GM23338 (cell line): ENCODE measurements at places on chromosomes 11 and 22.
A peak's percentile ranks its signal among the peaks of the same experiment; 100 is the strongest.

- DNase-seq, result no peak
These were observed 74.1 kb downstream of the PHF21B start for GRCh38 chr22:44935724-44936123.

DNA sequence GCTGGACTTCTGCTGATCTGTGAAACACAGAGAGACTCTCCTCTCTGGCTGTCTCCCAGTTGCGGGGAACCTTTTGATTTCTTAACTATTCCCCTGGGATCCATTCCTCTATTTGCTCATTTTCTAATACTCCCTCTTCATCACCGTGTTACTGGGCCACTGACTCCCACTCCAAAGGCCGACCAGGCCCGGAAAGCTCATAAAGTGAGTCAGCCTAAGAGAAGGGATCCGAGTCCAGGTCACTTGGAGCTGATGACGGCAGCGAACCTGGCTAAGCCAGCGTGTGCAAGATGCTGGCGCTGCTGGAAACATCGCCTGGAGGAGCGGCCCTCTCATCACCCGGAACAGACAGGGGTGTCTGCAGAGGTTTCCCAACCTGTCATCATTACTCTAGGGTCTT, 112.8 kb downstream of the FBXO7 start:
- DNase-seq, result no peak

- DNase-seq, result no peak
These were observed 8.3 kb upstream of the IGSF9B start for GRCh38 chr11:133965031-133965601.

DNA sequence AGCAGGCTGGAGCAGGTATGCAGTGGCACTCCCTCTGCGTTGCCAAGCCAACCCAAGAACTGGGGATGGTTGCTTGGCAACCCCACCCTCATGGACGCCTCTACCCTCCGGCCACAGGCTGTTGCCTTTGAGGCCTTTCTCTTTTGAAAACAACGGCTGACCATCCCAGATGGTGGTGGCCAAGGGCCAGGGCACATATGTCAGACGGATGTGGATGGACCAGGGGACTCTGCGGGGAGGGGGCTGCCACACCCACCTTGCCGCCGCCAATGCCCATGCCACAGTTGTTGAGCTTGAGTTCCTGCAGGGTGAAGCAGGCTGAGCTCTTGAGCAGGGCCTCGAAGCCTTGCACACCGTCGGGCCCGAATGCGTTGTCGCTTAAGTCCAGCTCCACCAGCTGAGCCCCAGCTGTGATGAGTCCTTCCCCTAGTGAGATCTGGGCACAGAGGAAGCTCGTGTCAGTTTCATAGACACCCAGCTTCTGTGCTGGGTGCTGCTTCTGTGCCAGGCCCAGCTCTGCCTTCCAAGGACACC, 21.5 kb downstream of the RANGAP1 start:
- no peak for DNase-seq

- DNase-seq, result no peak
These were observed 41.1 kb downstream of the OTOG start for GRCh38 chr11:17588166-17588565.

GRCh38 chr11:77471558-77472193, 2.2 kb downstream of the PAK1 start:
- DNase-seq, result peak; percentile 63

GRCh38 chr11:118206391-118207031, 18.3 kb downstream of the JAML start:
- DNase-seq, result no peak

GRCh38 chr11:64453466-64453865, 94.5 kb downstream of the RPS6KA4 start:
- DNase-seq, result no peak

- no peak for DNase-seq
These were observed 26.5 kb downstream of the SCGB1A1 start for GRCh38 chr11:62445314-62445740.

- no peak for DNase-seq
These were observed 84.7 kb downstream of the ABTB2 start for GRCh38 chr11:34273099-34273498.

DNA sequence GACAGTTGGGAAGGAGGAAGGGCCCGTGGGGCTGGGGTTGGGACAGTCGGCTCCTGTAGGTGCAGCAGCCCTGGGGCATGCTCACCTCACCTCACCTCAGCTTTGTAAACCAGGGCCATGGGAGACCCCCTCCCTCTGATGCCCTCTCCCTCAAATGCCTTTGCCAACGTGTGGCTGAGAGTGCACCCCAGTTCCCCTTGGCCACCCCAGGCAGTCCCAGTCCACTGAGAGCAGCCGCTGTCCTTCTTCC, 4.2 kb upstream of the NEAT1 start:
- DNase-seq, result no peak

DNA sequence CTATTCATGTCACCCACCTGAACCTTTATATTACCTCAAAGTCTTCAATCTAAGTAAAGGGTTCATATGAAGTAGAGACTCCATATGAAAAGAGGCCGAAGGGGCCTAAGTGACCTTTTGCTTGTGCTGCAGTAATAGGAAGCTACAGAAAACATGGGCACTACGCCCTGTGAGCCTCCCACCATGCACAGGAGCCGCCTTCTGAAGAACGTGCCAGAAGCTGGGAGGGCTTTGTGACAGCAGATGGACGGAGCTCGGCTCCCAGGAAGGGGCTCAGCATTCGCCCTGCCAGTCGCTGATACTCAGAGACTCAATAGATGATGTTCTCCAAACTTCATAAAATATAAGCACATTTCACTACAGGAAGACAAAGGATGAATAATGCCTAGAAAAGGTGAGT, 21.2 kb downstream of the DEAF1 start:
- DNase-seq, result no peak

GRCh38 chr11:69671734-69672465, 3.3 kb downstream of the LTO1 start:
- DNase-seq, result no peak

DNA sequence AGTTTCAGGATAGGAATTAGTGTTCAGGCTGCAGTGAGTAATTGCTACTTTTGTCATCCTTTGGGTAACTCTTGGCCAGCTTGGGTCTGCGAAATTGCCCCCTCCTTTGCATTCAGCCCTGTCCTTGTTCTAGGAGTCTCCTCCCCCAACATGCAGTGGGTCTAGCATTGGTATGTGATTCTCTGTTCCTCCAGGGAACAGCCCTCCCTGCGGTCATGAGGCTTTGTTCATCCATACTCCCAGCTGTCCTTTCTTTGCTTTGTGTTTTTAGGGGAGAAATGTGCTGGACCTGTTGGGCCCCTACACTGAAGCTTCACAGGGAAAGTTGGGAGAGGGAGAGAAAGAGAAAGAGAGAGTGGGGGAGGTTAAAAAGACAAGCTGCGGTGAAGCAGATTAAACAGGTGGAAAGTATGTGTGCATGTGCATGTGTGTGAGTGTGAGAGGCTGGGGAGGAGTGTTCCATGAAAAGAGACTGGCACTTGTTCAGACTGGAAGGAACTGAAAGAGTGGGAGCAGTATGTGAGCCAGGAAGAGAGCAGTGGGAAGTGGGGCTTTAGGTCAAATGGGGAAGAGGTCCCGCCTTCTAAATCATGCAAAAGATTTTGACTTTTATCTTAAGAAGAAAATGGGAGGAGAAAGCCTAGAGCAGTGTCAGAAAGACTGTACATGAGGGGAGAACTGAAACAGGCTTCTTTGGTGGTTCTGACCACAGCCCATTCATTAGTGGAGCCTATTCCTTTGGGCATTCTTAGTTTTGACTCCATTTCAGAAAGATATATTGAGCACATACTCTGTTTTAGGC, 17.9 kb upstream of the SESN3 start:
- DNase-seq, result peak; percentile 70

DNA sequence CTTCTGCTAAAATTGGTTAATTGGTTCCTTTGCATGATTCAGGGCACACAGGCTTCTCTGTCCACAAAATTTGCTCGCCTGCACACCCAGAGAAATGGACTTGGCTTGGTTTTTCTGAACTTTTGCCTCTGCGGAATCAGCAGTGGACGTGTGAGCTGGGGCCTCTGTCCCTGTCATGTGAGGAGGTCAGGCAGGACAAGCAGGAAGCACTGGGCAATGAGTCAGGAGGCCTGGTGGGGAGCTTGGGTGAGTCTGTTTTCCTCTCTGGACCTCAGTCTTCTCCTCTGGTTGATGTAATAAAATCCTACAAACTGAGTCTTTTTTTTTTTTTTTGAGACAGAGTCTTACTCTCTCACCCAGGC, 10.4 kb upstream of the CELSR1 start:
- DNase-seq, result no peak

GRCh38 chr11:19220903-19221724, 19.3 kb upstream of the CSRP3 start:
- no peak for DNase-seq

DNA sequence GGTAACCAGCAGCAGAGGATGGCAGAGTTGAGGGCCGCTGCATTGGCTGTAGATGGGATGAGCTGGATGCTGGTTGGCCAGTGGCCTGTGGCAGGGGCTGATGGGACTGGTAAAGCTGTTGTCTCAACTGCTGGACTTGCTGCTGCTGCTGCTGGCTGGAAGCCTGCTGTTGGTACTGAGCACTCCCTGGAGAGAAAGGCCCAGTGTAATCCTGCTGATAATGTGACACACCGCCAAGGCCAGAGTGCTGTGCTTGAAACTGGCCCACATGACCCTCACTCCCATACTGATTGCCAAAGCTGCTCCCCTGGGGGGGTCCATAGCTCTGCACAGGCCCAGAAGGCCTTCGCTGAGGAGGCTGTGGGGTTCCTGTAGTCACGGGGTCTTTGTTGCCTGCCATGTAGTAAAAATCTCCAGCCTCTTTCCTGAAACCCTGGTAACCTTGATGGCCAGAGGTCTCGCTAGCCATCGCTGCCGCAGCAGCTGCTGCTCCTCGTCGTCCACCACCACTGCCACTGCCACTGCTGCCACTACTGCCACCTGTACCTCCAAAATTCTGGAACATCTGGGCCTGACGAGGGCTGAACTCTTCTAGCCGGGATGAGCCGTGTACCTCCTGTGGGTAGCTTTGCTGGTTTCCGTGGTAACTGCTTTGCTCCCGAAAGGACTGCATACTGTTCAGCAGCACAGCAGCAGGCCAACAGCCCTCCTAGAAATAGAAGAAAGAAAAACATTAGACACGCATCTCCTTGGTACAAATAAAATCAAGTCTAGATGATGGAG, 55.6 kb downstream of the TCF20 start:
- no peak for DNase-seq

- no peak for DNase-seq
These were observed 541.2 kb downstream of the BUD13 start for GRCh38 chr11:116231543-116231942.

DNA sequence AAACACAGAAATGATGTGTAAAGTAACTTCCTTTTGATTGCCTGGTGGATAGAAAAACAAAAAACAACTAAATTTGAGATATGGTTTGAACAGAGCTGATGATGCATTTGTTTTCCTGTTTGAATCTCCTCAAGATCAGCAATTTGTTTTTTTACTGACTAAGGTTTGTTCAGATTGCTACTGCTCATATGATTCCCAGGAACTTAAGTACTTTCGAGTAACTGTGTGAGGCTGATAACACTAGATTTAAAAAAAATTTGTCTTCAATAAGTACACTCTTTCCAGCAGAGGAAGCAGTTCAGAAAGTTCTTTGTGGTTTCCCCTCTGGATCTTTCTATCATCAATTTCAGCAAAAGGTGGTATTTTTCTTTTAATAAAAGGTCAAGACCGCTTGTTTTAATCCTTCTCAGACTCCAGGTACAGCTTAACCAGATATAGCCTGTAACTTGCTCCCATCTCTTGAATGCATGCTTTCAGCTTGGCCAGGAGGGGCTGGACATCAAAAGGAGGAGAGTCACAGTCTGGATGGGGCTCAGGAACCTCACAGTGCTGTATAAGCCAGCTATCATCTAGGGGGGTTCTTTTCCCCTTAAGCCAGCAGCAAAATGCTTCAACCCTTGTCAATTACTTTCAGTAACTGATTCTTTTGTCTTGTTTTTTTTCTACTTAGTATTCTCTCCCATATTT, 12.3 kb upstream of the MS4A6E start:
- peak; percentile 19 for DNase-seq

DNA sequence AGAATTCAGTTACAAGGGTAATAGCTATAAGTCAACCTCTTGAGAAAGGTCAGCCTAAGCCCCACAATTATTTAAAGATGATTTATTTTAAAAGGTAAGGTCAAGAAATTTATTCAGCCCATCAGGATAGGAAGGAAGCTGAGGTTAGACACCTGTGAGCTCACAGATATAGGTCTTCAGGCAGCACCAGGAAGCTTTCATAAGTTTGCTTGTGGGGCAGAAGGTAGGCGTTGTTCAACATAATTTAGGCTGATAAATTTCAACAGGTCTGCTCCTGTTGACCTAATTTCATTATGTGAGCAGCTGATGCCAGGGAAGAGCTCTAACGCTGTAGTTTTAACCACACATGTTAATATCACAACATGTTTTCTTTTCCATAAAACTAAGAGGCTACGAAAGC, 118.1 kb upstream of the APOA1 start:
- DNase-seq, result no peak

- DNase-seq, result peak; percentile 79
These were observed 8.8 kb downstream of the BCL9L start for GRCh38 chr11:118916842-118917388.

DNA sequence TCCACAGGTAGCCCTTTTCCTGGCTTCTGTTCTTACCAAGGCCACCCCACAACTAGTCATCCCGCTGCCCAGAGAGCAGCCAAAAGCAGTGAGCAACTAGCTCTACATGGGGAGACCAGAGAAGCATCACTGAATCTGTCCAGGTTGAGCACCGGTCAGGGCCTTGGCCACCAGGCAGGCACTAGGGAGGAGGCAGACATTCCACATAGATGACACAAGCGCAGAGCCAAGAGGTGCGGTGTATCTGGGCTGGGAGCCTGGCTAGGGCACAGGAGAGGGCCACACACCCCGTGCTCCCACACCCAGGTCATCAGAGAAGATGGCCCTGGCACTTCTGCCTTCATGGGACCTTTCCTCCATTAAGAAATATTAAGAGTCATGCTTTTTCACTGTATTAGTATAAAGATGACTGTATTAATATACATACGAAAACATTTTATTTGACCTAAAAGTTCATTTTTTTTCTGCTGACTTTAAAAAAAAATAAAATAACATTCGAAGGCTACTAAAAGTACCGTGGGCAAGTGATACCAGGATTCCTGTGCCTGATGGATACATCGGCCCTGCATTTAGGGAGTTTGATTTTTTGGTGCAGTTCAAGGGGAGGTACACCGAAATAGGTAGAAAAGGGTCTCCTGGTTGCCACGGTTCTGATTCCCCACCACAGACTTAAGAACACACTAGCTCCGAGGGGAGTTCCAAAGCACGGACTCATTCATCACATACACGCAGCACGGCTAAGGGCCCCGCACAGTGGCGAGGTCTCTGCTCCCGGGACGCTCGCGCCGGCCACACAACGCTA, 1.2 kb downstream of the DGCR2 start:
- DNase-seq, result peak; percentile 60

DNA sequence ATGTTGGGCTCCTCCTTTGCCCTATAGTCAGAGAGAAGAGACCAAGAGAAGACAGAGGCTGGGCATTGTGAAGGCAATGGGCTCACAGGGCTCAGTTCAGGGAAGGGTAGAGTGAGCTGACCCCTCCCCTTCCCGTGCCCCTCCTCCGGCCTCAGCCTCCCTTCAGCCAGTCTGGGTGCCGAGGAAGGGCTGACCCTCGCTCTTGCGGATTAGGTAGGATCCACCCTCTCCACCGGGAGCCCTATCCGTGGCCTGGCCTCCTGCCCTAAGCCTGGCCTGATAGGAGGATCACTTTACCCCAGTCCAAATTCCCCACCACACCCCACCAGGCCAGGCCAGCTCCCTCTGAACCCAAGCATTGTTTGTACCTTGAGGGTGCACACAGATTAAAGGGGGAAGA, 1.8 kb upstream of the PPP1R14B start:
- DNase-seq, result peak; percentile 68

GRCh38 chr11:134678744-134679143, 266.7 kb upstream of the B3GAT1 start:
- DNase-seq, result no peak
